ENCODE measurements at places on chromosomes 2 and 18.
A peak's percentile ranks its signal among the peaks of the same experiment; 100 is the strongest.

- DNase-seq = peak; percentile 50
These were observed 13.3 kb downstream of the MBP start for GRCh38 chr18:77119101-77119850.

GRCh38 chr2:238493880-238494572, 67.3 kb downstream of the ASB1 start:
- DNase-seq = no peak

GRCh38 chr2:181250691-181251090, 206.5 kb upstream of the ITGA4 start:
- no peak for DNase-seq

- no peak for DNase-seq
These were observed 18.7 kb upstream of the DHRS9 start for GRCh38 chr2:169050476-169051240.

- no peak for DNase-seq
These were observed 55.7 kb downstream of the NCAPH start for GRCh38 chr2:96391153-96391827.

All from coronary artery (tissue), 2 donors.